ENCODE measurements at places on chromosomes 11 and 22.

GRCh38 chr22:50508897-50509296 is 873 bp downstream of the NCAPH2 start:
- DNase-seq: no peak

GRCh38 chr22:31604746-31605705 is 57.0 kb downstream of the PISD start:
- DNase-seq: no peak

DNA sequence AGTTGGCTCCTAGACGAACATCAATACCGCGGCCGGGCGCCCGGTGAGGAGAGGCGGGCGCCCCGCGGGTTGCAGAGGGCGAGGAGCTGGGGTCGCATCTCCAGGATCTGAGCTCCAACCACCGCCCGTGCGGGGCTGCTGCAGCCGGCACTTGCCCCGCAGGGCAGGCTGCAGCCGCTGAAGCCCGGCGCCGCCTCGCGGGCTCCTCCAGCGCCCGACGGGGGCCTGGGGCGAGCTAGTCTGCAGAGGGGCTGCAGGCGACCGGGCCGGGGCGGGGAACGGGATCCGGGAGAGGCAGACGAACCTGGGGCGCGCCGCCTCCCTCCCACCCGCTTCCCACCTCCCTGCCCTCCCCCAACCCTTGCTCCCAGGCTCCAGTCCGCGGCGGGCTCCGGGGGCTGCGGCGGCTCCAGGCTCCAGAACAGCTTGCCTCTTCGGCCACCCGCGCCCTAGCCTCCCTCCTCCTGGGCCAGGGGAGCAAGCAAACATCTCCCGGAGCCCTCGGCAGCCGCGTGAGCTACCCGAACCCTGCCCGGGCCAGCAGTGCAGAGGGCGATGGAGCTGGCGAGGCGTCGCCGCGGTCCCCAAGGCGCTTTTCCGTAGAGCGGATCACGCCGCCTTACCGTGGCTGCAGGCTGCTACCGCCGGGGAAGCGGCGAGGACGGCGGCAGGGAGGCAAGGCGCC is 802 bp downstream of the TENM4 start:
- DNase-seq: no peak

GRCh38 chr11:69101115-69101791 is 52.5 kb downstream of the TPCN2 start:
- DNase-seq: no peak

DNA sequence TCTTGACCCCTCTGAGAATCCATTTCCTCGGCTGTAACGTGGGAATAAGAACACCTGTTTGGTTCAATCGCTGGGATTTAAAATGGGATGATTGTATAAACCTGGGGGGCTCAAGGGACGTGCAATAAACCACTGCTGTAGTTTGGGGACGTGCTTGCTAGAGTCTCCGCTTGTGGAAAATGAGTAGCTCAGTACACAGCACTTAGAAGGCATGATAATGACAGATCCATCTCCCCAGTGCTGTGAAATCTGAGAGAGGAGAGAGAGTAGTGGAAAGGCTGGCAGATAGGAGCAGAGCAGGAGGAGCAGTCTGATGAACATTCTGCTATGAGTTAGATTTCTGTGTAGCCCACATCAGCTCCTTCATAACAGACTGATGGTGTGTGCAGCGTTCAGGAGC is 256.5 kb downstream of the MN1 start:
- no peak for DNase-seq

GRCh38 chr11:80872116-80872728 is 1431.4 kb upstream of the TENM4 start:
- DNase-seq: no peak

DNA sequence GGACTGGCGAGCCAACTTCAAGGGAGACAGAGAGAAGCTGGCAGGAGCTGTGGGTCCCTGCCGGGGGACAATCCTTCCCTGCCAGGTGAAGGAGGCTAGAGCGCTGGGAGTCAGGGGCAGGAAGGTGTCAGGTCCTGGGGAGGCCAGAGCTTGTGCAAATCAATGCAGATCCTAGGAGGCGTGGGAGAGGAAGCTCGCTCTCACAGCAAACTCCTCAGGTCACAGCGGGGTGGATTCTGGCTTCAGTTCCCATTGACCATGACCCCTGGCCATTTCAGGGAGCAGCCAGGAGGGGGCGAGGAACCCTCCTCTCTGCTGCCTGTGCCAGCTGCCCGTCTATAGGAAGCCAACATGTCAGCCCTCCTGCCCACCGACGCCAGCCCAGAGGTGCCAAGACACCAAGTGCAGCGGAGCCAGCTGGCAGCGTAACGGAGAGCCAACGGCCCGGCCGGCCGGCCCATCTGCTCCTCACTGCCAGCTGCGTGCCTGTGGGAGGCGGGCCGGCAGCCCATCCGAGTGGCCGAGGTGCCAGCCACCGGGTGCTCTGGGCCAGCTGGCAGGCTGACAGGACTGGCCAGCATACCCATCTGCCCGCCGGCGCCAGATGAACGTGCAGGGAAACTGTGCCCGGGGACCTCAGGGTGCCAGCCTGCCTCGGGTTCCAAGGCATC is 374.8 kb downstream of the MIAT start:
- no peak for DNase-seq

DNA sequence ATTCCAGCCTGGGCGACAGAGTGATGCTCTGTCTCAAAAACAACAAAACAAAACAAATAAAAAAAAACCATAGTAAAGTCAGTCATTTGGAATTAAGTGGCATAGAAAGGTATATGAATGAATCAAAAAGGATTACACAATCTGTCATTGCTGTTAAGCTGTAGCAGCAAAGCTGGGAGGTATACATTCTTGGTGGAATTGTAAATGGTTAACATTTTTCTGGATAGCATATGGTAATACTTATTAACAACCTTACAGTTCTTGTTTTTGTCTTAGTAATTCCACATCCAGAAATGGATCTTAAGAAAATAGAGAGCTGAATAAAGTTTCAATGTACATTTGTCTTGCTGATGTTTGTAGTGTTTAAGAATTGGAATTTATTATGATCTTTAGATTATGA is 30.0 kb downstream of the DDX10 start:
- no peak for DNase-seq

DNA sequence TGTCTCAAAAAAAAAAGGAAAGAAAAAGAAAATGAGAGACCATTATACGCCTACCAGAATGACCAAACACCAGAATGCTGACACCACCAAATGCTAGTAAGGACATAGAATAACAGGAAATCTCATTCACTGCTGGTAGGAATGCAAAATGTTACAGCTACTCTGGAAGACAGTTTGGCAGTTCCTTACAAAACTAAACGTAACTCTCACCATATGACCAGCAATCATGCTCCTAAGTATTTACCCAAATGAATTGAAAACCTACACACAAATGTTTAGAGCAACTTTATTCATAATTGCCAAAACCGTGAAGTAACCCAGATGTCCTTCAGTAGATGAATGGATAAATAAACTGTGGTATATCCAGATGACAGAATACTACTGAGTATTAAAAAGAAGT is 7.2 kb downstream of the CHKA start:
- DNase-seq: no peak

- DNase-seq: no peak
Observed at GRCh38 chr11:5277807-5278382, 8.2 kb upstream of the HBE1 start.

DNA sequence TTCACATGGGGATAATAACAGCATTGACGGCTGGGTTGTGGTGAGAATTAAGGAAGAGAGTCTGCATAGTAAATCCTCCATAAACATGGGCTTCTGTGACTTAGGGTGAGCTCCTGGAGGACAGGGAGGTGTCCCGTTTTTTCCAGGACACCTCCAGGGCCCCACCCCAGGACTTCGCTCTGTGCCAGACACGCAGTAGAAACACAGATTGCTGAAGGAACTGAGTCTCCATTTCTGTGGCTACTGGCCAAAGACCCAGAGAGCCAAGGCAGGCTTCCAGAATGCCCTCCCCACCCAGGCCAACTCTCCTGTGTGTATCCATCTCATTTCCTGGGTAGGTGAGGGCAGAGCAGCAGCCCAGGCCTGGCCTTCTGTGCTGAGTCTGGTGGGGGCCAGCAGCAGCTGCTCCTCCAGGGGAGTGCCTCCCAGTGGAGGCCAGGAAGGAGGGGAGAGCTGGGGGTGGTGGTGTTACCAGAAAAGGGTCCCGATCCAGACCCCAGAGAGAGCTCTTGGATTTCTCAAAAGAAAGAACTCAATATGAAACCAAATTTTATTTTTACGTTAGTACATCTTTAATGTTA is 9.5 kb upstream of the RFPL3 start:
- DNase-seq: no peak

GRCh38 chr22:19957445-19957844 is 15.8 kb upstream of the TXNRD2 start:
- DNase-seq: no peak

DNA sequence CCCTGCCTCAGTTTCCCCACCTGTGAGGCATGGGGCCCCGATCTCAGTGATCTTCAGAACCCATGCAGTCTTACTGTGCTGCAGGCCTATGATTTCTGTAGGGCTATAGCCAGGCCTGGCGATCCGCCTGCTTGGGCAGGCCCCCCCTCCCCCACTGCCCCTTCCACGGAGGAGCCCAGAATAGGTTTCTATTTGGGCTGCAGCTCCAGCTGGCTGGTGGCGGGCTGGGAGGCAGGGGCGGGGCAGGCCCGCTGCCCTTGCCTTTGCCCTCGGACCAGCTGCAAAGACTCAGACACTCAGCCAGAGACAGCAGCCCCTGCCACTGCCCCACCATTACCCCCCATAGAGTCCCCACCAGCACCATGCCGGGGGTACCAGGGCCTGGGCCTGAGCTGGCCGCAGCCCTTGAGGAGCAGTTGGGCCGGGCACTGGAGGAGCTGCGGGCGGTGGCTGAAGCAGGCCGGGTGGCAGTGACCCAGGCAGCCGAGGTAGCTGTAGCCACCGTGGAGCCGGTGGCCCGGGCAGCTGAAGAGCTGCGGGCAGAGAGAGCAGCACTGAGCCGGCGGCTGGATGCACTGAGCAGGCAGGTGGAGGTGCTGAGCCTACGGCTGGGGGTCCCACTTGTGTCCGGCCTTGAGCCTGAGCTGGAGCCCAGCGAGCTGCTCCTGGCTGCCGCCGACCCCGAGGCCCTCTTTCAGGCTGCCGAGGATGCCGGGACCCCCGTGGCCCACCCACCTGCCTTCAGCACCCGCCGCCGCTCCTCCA is 12.2 kb downstream of the SMTN start:
- DNase-seq: no peak

DNA sequence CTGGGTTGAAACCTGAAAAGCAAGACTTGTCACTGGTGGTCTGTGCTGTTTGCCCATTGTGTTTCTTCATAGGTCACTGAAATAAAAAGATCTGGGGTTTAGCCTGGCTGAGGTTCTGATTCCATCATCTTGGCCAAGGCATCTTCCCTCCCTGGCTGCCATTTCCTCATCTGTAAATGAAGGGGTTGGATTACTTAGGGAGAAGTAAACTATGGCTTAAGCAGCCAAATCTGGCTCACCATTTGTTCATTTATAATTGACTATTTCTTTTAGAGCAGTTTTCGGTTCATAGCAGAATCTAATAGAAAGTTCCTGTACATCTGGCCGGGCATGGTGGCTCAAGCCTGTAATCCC is 52.3 kb upstream of the YWHAH start:
- no peak for DNase-seq

- DNase-seq: no peak
Observed at GRCh38 chr22:24823787-24824186, 17.8 kb downstream of the SGSM1 start.

DNA sequence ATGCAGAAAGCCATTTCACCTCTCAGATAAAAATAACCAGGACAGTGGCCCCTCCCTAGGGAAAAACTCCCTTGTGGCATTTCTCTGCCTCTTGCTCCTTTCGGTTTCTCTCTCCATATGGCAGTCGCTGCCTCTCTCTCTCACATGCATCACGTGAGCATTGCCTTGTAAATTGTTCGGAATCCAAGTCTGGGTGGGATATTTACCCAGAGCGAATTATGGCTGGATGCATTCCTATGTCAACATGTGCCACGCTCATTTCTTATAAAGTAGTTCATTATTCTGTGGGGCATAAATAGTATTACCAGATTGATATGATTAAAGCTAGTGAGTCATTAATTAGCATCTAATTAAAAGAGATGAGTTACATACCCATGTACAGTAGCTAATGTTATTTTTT is 392.9 kb downstream of the INSC start:
- no peak for DNase-seq

DNA sequence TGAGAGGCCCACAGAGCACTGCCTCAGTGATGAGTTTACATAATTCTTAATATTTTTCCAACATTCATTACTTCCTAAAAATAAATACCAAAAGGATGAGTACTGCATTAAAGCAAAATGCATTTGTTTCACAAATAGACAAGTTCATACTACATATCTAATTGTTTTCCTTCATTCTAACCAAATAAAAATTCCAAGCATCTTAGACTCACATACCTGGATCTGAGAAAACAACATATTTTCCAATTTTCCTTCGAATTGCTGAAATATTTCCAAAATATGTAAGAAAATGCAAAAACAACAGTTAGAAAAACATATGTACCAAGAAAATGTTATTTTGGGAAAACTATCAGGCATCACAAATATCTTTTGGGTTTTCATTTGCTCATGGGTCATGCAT is 127.9 kb upstream of the CEP126 start:
- no peak for DNase-seq
